ENCODE measurements at places on chromosomes 6 and 20.

- no peak for DNase-seq
These were observed 208.6 kb downstream of the MOXD1 start for GRCh38 chr6:132192631-132193030.

- no peak for DNase-seq
These were observed 85.4 kb downstream of the SOX4 start for GRCh38 chr6:21678990-21679389.

- DNase-seq, result no peak
These were observed 12.0 kb upstream of the GMDS start for GRCh38 chr6:2257363-2257762.

DNA sequence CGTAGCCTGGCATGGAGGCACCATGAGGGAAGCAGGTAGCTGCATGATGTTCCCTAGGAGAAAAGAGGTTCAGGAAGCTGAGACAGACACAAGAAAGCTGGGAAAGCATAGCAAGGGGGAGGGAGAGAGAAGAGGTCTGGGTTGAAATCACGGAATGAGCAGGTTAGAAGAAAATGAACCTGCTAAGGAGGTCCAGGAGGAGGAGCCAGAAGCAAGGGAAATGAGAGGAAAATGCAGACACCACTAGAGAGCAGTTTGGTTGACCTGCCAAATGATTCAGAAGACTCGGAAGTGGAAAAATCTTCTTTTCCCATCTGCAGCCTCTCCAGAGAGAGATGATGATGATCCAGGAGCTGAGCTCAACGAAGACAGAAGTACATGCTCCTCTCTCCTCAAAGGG is 70.9 kb downstream of the VIP start:
- no peak for DNase-seq

DNA sequence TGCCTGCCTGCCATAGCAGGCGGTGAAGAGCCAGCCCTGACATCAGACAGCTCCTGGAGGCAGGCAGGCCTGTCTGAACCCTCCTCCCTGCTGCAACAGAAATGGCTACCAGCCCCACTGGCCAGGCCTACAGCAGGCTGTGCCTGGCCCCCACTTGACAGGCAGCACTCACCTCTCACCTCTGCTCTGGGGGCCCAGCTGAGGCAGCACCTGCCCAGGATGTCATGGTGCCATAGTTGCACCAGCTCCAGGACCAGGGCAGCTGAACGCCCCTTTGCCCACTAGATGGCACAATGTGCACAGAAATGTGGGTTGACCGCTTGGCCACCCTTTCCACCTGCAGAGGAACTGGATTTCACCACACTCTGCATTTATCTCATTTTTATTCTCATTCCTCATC is 30.6 kb downstream of the MRPL14 start:
- DNase-seq, result no peak

GRCh38 chr6:7542065-7542873 is 798 bp downstream of the DSP start:
- DNase-seq, result no peak

- DNase-seq, result no peak
These were observed 63.3 kb upstream of the CARMIL1 start for GRCh38 chr6:25215881-25216280.

DNA sequence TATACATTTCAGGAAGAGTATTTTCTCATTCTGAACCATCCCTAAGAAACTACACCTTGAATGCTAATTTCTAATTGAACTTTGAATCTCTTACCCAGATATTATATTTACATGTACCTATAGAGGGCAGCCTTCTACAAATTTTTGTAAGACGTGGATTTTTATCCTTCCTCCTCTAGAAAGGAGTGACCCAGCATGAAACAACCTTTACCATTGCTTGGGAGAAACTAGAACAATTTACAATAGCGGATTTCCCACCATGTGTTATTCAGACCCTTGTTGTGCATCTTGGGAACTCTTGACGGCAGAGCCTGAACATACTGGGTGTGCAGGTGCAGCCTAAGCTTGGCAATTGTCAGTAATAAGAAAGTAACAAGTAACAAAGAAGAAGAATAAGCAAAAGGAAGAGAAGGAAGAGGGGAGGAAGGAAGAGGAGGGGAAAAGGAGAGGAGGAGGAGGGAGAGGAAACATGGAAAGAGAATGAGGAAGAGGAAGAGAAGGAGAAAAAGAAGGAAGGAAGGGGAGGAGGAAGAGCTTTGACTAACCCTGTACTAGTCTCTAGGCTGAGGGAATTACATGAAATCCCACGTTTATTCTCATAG is 10.8 kb upstream of the TAAR1 start:
- DNase-seq, result no peak

DNA sequence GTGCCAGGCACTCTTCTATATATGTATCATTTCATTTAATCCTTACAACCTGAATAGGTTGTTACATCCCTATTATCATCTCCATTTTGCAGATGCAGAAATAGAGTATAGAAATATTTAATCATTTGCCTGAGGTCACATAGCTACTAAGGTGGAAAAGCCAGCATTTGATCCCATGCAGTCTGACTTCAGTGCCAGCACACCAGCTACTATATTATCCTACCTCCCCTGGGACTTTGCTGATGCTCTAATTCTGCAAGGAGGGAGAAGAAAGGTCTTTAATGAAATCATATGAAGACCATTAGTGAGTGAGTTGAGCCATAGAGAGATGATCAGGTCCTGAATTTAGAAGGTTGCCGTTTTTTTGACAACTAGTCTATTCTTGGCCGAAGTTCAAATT is 53.7 kb downstream of the TOP1 start:
- DNase-seq, result no peak

DNA sequence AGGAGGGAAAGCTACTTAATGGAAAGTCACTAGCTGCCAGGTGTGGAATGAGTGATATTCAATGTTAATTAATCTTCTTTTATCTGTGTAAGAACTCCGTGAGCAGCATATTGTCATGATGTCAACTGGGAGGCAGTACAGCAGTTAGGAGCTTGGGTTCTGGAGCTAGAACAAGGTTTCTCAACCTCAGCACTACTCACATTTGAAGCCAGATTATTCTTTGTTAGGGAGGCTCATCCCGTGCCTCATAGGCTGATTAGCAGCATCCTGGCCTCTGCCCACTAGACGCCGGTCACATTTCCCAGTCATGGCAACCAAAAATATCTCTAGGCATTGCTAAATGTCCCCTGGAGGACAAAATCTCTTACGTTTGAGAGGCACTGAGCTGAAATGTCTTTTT is 41.2 kb downstream of the BCAS1 start:
- no peak for DNase-seq

GRCh38 chr6:110509617-110510241 is 33.3 kb upstream of the SLC22A16 start:
- no peak for DNase-seq

GRCh38 chr6:1574890-1575209 is 34.9 kb upstream of the FOXC1 start:
- DNase-seq, result no peak

GRCh38 chr6:110357298-110357663 is 868 bp downstream of the METTL24 start:
- no peak for DNase-seq

Measured in GOT3 (cell line).